Smooth muscle cell of trachea (primary cell): ENCODE measurements at places on chromosomes 2 and 18. TPM values are rescaled to one million over a fixed set of nuclear protein-coding genes. Genes with fewer than 3 reads are reported as not detected.

The ZNF396 gene
- total RNA-seq: 2.8 and 3.0 TPM in 2 replicates

The NT5DC4 gene
- total RNA-seq: not detected in 2 replicates

The FAM110C gene
- total RNA-seq: under 0.01 TPM in 1 of 2 replicates, not detected in the other

The NPAS2 gene
- 9.0 and 9.9 TPM in 2 replicates for total RNA-seq

The C1GALT1C1L gene
- 0.50 and 1.0 TPM in 2 replicates for total RNA-seq

The IL36A gene
- not detected in 2 replicates for total RNA-seq

The COMMD1 gene
- total RNA-seq: 50.3 and 76.4 TPM in 2 replicates

The RAX gene
- not detected in 2 replicates for total RNA-seq

The ADD2 gene
- total RNA-seq: 0.29 TPM in 1 of 2 replicates, not detected in the other

The SLC23A3 gene
- total RNA-seq: 1.2 and 2.0 TPM in 2 replicates

The MYO3B gene
- 0.15 and 0.17 TPM in 2 replicates for total RNA-seq

The GRHL1 gene
- 0.58 and 0.66 TPM in 2 replicates for total RNA-seq

The CAVIN2 gene
- 21.0 and 22.8 TPM in 2 replicates for total RNA-seq

The FBXO36 gene
- 2.5 and 4.9 TPM in 2 replicates for total RNA-seq

The TGFA gene
- 0.73 TPM in 1 of 2 replicates, not detected in the other for total RNA-seq

The AQP12A gene
- total RNA-seq: not detected in 2 replicates

The ACOXL gene
- total RNA-seq: under 0.01 TPM in 1 of 2 replicates, not detected in the other

The SCN9A gene
- total RNA-seq: 20.5 and 40.9 TPM in 2 replicates

The TEKT4 gene
- total RNA-seq: not detected in 2 replicates

The MBD2 gene
- total RNA-seq: 19.7 and 29.1 TPM in 2 replicates

The PTPRN gene
- total RNA-seq: 3.6 and 23.8 TPM in 2 replicates

The PPP1R1C gene
- 0.33 and 2.2 TPM in 2 replicates for total RNA-seq

The RNF144A gene
- 0.99 and 2.0 TPM in 2 replicates for total RNA-seq

The KIAA2012 gene
- total RNA-seq: 0.17 TPM in 1 of 2 replicates, not detected in the other

The NPPC gene
- not detected in 2 replicates for total RNA-seq

The EN1 gene
- total RNA-seq: not detected in 2 replicates

The SLC16A14 gene
- total RNA-seq: 2.0 and 2.6 TPM in 2 replicates

The HNRNPLL gene
- total RNA-seq: 49.8 and 68.7 TPM in 2 replicates

The UBXN4 gene
- total RNA-seq: 57.7 and 74.5 TPM in 2 replicates

The KCNJ13 gene
- total RNA-seq: not detected in 2 replicates

The IL1RL2 gene
- 0.73 and 2.3 TPM in 2 replicates for total RNA-seq

The C2orf74 gene
- total RNA-seq: 6.5 and 8.9 TPM in 2 replicates

The GPD2 gene
- total RNA-seq: 73.6 and 92.8 TPM in 2 replicates

The LRP1B gene
- total RNA-seq: not detected in 2 replicates

The SLC14A1 gene
- total RNA-seq: 62.7 and 81.0 TPM in 2 replicates

The UGT1A5 gene
- total RNA-seq: not detected in 2 replicates

The REEP1 gene
- total RNA-seq: 0.15 TPM in 1 of 2 replicates, not detected in the other

The CRYBA2 gene
- total RNA-seq: not detected in 2 replicates

The RMC1 gene
- total RNA-seq: 21.1 and 30.1 TPM in 2 replicates

The GPR45 gene
- total RNA-seq: not detected in 2 replicates

The PIEZO2 gene
- 0.87 and 3.0 TPM in 2 replicates for total RNA-seq

The RTP5 gene
- total RNA-seq: not detected in 2 replicates

The FRZB gene
- 0.17 and 0.44 TPM in 2 replicates for total RNA-seq

The RGPD8 gene
- total RNA-seq: 8.7 and 12.4 TPM in 2 replicates

The VAMP5 gene
- 28.7 and 35.4 TPM in 2 replicates for total RNA-seq

The TMEM247 gene
- total RNA-seq: not detected in 2 replicates

The GDF7 gene
- 0.15 TPM in 1 of 2 replicates, not detected in the other for total RNA-seq

The TNFAIP6 gene
- total RNA-seq: 32.4 and 40.9 TPM in 2 replicates

The DYNAP gene
- not detected in 2 replicates for total RNA-seq

The SRD5A2 gene
- not detected in 2 replicates for total RNA-seq

The NEU2 gene
- total RNA-seq: not detected in 2 replicates

The NEB gene
- 0.15 and 0.17 TPM in 2 replicates for total RNA-seq

The CXCR1 gene
- total RNA-seq: not detected in 2 replicates

The ERMN gene
- total RNA-seq: not detected in 2 replicates

The PTH2R gene
- not detected in 2 replicates for total RNA-seq

The GCA gene
- 3.8 and 7.6 TPM in 2 replicates for total RNA-seq

The IL36B gene
- not detected in 2 replicates for total RNA-seq

The ABCB11 gene
- total RNA-seq: under 0.01 TPM in 1 of 2 replicates, not detected in the other

The CCDC121 gene
- 1.7 and 3.1 TPM in 2 replicates for total RNA-seq

The GALNT13 gene
- total RNA-seq: 0.17 TPM in 1 of 2 replicates, not detected in the other
